ENCODE measurements at places on chromosomes 16 and 17.
A peak's percentile ranks its signal among the peaks of the same experiment; 100 is the strongest.

DNA sequence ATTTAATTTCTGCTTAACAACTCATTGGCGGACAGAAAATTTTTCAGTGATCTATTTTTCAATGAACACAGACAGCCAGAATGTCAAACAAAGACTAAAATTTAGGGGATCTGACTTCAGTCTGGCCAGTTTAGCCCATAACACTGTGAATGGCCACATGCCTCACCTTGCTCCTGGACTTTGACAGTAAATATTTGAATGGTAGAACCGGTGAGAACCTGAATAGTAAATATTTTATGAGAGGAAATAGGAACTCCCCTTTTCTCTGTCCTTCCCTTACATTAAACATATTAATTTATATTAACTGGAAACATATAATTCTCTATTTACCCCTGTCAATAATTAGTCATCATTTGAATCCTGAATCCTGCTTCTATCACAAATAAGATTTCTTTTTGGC, 942.1 kb downstream of the KCNJ2 start:
- DNase-seq: no peak

DNA sequence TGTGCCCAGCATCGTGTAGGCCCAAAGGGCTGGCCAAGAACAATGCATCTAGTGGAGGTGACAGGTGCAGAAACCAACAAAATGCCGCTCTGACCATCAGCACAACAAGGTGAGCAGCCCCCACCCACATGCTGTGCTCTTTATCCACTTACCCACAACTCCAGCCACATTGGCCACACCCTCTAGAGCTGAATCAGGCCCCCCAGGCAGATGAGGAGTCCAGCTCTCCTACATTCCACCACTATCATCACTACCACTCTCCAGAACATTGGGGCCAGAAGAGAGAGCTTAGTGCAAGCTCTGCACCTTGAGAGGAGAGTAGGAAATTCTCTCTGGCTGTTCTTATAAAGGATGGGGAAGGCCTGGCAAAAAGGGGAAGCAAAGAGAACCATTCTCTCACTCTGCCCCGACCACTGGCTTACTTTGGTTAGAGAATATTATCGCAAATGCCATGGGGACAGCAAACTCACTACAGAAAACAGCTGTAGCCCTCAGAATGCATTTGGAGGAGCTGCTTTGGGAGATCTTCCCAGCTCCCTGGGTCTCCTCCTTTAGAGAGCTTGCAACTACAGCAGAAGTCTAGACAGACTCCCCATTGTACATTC, 75.0 kb downstream of the TMEM132E start:
- no peak for DNase-seq

DNA sequence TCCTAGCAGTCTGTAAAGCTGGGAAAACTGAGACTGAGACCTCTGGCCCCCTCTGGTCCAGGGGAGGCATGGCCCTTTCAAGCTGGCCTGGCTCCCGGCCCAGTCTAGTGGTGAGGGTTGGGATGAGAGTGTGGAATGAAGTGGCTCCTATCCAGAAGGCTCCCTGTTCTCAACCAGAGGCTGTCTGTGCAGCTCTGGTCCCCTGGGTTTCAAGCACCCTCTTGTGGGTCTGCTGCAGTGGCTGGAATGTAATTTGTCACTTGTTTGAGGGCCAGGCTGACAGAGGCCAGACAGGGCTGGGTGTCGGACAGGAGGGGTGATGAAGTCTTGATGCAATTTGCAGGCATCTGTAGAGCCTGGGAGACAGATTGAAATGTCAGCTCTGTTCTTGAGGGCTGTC, 22.1 kb upstream of the PHF12 start:
- no peak for DNase-seq

DNA sequence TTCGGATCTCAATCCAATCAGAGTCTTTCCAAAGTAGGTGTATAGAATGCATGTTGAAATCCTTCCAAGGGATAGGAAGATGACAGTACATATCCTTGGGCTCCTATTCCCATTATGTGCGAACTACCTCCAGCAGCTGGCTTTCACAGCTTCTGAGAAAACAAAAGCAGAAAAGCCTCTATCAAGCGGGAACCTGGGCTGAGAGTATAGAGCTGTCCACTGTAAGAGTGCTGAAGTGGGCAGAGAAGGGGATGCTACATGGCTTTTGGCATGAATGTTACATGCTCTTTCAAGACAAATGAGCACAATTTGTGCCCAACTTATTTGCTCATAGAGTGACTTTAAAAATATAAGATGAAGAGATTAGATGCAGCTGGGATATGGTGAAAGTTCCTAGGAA, 993.5 kb downstream of the CDH8 start:
- DNase-seq: no peak

DNA sequence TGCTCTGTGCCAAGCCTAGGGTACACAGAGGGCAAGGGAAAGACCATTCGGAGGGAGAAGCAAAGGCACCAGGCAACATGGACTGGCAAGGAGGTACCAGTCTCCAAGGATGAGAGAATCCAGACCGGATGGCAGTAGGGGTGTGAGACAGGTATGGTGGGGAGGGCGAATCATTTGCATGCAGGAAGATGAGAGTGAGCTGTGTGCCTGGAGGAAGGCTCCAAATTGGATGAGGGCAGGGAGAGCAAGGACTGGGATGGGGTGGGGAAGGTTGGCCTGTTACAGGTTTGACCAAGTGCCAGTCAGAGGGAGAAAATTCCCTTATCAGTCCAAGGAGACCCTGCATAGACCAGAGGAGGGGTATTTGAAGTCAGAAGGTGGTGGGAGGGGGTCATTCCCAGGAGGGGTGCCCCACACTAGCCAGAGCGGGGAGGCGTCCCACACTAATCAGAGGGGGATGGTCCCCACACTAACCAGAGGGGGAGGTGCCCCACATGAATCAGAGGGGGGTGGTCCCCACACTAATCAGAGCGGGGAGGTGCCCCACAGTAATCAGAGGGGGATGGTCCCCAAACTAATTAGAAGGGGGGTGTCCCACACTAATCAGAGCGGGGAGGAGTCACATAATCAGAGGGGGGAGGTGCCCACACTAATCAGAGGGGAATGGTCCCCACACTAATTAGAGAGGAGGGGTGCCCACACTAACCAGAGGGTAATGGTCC, 737 bp downstream of the CANT1 start:
- DNase-seq: no peak

DNA sequence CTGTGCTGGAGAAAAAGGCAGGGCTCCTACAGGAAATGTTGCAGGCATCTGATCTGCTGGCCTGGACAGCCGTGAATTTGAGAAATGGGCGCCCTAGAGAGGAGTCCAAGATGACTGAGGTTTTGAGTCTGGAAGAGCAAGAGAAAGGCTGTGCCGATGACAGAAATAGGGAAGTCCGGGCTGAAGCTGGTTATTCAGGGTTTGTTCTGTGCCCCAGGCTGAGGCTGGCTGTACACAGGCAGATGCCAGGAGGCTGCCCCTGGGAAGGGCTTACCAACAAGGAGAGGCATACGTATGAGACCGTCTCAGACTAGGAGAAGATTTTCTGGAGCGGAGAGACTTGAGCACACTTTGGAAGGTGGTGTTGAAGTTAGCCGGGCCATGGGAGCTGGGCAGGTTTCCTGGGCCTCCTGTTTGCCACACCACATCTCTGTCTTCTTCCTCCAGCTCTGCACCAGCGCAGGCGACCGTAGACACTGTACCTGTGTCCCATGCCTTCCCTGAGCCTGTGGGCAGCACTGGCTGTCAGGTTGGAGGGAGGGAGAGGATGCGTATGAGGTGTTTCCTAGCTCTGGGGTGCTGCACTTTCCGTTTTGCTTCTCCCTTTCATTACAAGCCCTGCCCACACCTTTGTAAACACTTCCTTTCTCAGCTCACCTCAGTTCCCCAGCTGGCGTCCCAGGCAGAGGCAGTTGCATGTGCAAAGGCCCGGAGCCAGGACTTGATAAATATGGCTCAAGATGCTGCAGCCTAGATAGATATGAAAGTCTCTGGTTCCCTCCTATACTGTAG, 80.8 kb downstream of the SPECC1 start:
- DNase-seq: no peak

GRCh38 chr16:50841081-50841886, 99.4 kb downstream of the CYLD start:
- peak; percentile 33 for DNase-seq

DNA sequence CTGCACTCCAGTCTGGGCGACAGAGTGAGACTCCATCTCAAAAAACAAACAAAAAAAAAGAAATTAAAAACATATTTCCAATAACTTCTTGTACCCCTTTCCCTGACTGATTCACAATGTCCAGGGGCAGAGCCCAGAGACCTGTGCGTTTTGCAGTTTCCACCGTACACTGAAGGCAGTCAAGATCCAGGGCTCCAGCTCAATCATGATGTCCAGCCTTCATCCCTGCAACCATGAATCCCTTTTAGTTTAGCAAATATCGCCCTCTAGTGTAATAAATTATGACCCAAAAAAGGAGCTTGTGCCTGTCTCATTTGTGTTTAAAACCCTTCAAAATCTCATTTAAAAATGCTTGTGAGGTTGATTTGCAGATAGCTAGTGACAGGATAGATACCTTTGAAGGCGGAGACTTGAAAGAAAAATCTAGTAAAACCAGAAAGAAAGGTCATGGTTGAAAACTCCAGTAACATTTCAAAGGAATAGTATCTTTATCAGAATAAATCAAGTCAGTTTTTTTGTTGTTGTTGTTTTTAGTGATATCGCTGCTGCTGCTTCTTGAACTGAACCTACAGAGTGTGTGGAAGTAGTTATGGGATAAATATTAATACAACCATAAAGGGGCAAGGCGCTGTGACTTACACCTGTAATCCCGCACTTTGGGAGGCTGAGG, 3.7 kb upstream of the ERN1 start:
- peak; percentile 4 for DNase-seq

DNA sequence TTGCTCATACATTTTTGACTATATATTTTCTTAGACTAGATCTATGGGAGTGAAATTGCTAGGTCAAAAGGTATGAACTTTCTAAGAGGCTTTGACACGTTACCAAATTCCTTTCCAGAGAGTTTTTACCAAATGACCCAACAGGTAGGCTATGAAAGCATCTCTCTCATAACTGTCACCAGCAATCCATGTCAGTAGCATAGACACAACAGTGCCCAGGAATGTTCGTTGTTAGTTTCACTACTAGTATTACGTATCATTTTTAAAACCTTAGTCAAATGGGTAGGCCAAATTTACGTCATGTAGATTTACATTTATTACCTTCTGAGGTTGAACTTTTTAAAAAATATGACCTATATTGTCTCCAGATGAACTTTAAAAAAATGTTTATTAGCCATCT, 66.8 kb downstream of the MARCHF10 start:
- no peak for DNase-seq

DNA sequence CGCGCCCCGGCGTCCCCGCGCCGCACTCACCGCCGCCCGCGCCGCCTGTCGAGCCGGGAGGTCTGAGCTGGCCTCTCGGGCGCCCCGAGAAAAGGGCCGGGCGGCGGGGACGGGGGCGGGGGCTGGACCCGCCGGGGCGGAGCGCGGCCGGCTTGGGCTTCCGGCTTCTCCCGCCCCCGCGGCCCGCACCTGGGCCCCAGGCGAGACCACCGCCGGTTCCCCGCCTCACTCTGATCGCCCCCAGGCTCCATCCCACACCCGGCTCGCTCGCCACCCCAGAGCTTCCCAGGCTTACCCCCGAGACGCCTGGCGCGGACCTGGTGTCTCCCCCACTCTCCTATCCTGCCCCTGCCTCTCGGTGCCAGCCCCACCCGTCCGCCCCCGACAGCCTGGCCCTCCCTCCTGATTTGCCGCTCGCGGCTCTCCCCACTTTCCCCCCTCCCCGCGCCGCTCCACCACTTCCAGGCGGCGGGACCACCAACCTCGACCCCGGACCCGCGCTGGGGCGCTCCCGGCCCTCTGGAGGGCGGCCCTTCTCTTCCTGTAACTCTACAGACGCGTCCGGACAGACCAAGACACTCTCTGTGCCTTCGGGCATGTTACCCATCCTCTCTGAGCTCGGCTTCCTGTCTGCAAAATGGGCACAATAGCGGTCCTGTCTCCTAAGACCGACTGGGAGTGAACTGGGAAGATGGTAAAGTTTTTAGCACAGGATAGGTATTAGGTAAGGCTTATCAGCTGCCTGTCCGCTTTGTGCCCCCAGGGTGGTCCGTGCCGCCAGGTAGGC, at the start of gene LITAF:
LITAF (minus strand) TSS at position 64 of the 787 bp plus-strand sequence. CDS start 30,189 bp downstream, outside the sequence.
- DNase-seq: peak; percentile 62

DNA sequence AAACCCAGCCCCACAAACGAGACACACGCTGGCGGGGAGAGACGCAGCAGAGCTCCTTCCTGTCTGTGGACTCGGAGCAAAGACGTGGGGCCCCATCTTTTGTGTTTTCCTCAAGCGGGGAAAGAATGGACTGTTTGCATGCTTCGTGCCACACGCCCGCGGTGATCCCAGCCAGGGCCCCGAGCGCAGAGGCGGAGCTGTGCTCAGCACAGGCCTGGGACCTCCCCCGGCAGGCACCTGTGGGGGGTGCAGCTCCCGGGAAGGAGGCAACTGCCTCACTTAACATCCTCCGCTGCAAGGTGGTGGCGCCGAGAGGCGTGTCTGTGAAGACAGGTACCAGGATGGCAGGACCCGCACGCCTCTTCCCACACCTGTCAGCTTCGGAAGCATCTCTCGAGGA, 19.1 kb downstream of the TRARG1 start:
- peak; percentile 52 for DNase-seq

GRCh38 chr16:84631886-84632285, 14.0 kb upstream of the COTL1 start:
- DNase-seq: no peak

DNA sequence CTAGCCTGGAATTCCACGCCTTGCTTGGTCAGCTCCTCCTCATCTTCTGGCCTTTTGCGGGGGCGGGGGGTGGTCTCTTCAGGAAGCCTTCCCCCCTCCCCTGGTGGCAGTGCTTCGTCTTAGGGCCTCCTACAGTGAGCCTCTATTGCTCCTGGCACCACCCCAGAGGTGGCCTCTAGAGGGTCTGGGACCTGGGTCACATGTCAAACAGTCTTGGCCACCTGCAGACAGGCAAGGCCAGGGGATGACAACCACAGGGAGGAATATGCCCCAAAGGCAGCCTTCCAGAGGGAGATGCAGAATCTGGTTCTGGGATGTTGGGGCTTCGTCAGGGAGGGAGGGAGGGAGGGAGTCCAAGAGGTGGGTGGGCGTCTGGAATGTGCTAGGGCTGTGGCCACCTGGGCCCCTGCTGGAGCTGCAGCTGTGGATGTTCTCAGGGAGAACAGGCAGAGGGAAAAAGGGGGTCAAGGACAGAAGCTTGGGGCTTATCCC, 50.6 kb downstream of the SMPD3 start:
- no peak for DNase-seq

DNA sequence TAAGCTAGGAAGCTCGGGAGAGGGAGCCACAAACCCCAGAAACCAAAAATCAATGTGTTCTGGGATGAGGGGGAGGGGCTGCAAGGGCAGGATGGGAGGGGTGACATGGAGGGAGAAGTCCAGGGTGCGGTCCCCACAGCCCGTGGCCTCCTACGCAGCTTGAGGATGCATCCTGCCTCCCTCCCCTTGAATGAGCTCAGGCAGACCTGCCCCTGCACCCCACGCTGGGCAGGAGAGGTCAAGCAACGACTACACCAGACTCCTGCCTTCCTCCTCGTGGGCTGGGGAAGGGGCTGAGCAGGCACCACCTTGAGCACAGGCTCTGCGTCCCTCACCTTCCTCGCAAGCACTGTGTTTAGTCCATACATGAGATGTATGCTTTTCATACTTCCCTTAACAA, 3.9 kb downstream of the ANKRD13B start:
- DNase-seq: no peak

- DNase-seq: no peak
Measured at GRCh38 chr16:48525201-48526057, 84.6 kb downstream of the N4BP1 start.

GRCh38 chr17:55416000-55416399, 5.6 kb downstream of the MMD start:
- DNase-seq: no peak

Data from stimulated activated CD4-positive, alpha-beta T cell treated with anti-CD3 and anti-CD28 coated beads, Interleukin-4, amount 100 ng/mL, for 4 hours (primary cell).